ENCODE measurements at places on chromosomes 5 and 9.
A peak's percentile ranks its signal among the peaks of the same experiment; 100 is the strongest.

DNA sequence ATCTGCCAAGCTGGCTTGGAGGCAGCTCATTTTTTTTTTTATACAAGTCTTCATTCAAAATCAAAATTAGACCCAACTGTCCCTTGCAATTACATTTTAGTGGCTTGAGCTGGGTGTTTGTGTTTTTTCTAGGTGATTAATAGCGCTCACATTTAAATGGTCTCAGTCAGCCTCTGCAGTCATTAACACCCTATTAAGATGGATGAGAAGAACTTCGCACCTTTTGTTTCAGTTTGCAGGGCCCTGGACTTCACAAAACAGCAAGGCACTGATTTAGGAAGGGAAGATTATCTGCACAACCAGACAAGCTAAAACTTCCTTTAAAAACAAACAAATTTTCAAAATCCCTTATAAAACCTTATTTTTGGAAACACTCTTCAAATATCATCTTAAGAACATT lies 374.8 kb downstream of the EFNA5 start:
- DNase-seq, result no peak
- H3K27me3 ChIP-seq, result no peaks in the 10 kb centered on the region
- no peaks in the 10 kb centered on the region for H3K36me3 ChIP-seq
- no peaks in the 10 kb centered on the region for H3K4me1 ChIP-seq
- no peak overlapping the region for H3K4me3 ChIP-seq

- H3K4me1 ChIP-seq, result no peaks in the 10 kb centered on the region
- DNase-seq, result no peak
- H3K27me3 ChIP-seq, result no peaks in the 10 kb centered on the region
- H3K36me3 ChIP-seq, result no peaks in the 10 kb centered on the region
These were observed 48.9 kb downstream of the APBA1 start for GRCh38 chr9:69623276-69623675.

DNA sequence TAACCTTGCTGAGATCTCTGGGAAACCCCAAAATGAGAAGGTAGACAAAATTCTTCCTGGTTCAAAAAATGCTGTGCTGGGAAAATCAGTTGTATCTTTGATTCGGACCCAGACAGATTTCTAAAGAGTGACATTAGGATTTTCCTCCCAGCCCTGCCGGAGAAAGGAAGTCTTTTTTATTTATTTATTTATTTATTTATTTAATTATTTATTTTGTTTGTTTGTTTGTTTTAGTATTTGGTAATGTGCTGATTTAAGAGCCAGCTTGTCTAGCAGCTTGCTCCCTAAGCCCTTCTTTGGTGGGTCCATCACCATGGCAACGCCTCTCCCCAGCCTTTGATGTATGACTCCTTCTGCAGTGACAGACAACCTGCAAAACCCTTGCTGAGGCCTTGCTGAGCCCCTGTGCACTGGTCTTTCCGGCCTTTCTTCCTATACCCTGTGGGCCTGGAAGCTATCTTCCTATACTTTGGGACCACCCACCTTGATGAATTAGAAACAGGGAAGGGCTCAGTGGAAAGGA lies 60.6 kb upstream of the AFAP1L1 start:
- no peak for DNase-seq
- H3K27me3 ChIP-seq, result no peaks in the 10 kb centered on the region
- no peak overlapping the region for H3K4me3 ChIP-seq

- H3K36me3 ChIP-seq, result no peaks in the 10 kb centered on the region
- peaks cover 12% of the 10 kb centered on the region for H3K27me3 ChIP-seq
- H3K27ac ChIP-seq, result no peak overlapping the region
- DNase-seq, result no peak
These were observed 41.3 kb downstream of the TMEM174 start for GRCh38 chr5:73214306-73214705.

- no peaks in the 10 kb centered on the region for H3K36me3 ChIP-seq
- no peak overlapping the region for H3K27ac ChIP-seq
- DNase-seq, result no peak
- no peak overlapping the region for H3K4me3 ChIP-seq
- H3K27me3 ChIP-seq, result no peaks in the 10 kb centered on the region
These were observed 36.8 kb upstream of the SSBP2 start for GRCh38 chr5:81787474-81788242.

- no peak for DNase-seq
- no peak overlapping the region for H3K27ac ChIP-seq
- H3K4me1 ChIP-seq, result peaks cover 2% of the 10 kb centered on the region
- no peaks in the 10 kb centered on the region for H3K27me3 ChIP-seq
These were observed 91.8 kb downstream of the PTTG1 start for GRCh38 chr5:160513485-160513884.

- no peak overlapping the region for H3K27ac ChIP-seq
- no peaks in the 10 kb centered on the region for H3K36me3 ChIP-seq
- no peaks in the 10 kb centered on the region for H3K4me1 ChIP-seq
- no peak for DNase-seq
- H3K27me3 ChIP-seq, result no peaks in the 10 kb centered on the region
These were observed 371.4 kb downstream of the TLE1 start for GRCh38 chr9:81317939-81318338.

DNA sequence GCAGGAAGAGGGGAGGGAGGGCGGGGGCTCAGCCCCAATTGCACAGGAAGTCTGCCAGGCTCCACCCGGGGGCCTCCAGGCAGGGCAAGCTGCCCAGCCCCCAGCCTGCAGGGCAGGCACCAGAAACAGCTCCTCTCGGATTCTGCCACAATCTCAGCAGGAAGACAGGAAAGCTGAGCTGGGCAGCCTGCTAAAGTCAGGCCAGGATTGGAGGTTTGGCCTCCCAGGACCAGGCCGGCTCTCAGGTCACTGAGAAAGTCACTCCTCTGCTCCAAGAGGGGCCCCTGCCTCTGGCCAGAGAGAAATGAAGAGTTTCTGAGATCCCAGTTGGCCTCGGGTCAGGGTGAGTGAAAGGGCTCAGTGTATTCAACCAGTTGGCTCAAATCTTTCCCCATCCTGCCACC lies 54.6 kb upstream of the STXBP1 start:
- H3K4me1 ChIP-seq, result peaks cover 52% of the 10 kb centered on the region
- H3K27ac ChIP-seq, result peak overlapping the region; percentile 41
- DNase-seq, result no peak
- H3K27me3 ChIP-seq, result no peaks in the 10 kb centered on the region
- peak overlapping the region; percentile 39 for H3K4me3 ChIP-seq
- H3K36me3 ChIP-seq, result no peaks in the 10 kb centered on the region

DNA sequence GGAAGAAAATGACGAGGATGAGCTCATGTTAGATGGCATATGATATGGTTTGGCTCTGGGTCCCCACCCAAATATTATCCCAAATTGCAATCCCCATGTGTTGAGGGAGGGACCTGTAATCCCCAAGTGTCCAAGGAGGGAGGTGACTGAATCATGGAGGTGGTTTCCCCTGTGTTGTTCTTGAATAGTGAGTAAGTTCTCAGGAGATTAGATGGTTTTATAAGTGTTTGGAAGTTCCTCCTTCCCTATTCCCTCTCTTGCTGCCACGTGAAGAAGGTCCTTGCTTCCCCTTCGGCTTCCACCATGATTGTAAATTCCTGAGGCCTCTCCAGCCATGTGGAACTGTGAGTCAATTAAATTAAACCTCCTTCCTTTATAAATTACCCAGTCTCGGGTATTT lies 10.1 kb downstream of the EDIL3 start:
- H3K27ac ChIP-seq, result no peak overlapping the region
- no peaks in the 10 kb centered on the region for H3K36me3 ChIP-seq
- DNase-seq, result no peak
- no peak overlapping the region for H3K4me3 ChIP-seq

DNA sequence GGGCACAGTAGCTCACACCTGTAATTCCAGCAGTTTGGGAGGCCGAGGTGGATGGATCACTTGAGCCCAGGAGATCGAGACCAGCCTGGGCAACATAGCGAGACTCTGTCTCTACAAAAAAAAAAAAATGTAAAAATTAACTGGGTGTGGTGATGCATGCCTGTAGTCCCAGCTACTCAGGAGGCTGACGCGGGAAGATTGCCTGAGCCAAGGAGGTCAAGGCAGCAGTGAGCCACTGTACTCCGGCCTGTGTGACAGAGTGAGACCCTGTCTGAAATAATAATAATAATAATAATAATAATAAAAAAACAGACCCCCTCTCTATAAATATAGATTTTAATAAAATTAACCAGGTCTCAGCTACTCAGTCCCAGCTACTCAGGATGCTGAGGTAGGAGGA lies 179.7 kb downstream of the AOPEP start:
- H3K27me3 ChIP-seq, result no peaks in the 10 kb centered on the region
- no peaks in the 10 kb centered on the region for H3K4me1 ChIP-seq
- no peak overlapping the region for H3K4me3 ChIP-seq
- H3K27ac ChIP-seq, result no peak overlapping the region
- no peak for DNase-seq
- H3K36me3 ChIP-seq, result no peaks in the 10 kb centered on the region

GRCh38 chr5:153630546-153630945 lies 140.1 kb downstream of the GRIA1 start:
- no peak overlapping the region for H3K27ac ChIP-seq
- H3K4me3 ChIP-seq, result no peak overlapping the region
- H3K4me1 ChIP-seq, result no peaks in the 10 kb centered on the region
- H3K36me3 ChIP-seq, result no peaks in the 10 kb centered on the region
- DNase-seq, result no peak

DNA sequence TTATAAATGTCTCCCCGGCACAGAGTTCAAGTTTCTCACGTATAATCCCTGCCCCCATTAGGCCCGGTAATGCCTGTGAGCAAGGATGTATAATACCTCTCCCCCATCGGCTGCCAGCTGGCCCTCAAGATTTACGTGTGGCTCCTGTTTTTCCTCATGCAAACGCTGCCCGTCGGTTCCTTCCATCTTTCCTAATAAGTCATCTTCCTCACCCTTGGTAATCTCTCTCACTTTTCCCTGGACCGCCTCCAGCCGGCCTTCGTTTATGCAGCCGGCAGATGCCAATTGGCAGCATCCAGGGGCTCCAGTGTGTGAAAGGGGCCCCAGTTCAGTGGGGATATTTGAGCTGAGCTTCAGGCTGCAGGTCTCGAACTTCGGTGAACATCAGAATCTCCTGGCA lies 86.5 kb upstream of the NEURL1B start:
- no peaks in the 10 kb centered on the region for H3K36me3 ChIP-seq
- no peak for DNase-seq
- H3K27ac ChIP-seq, result no peak overlapping the region
- H3K4me1 ChIP-seq, result no peaks in the 10 kb centered on the region
- no peaks in the 10 kb centered on the region for H3K27me3 ChIP-seq

DNA sequence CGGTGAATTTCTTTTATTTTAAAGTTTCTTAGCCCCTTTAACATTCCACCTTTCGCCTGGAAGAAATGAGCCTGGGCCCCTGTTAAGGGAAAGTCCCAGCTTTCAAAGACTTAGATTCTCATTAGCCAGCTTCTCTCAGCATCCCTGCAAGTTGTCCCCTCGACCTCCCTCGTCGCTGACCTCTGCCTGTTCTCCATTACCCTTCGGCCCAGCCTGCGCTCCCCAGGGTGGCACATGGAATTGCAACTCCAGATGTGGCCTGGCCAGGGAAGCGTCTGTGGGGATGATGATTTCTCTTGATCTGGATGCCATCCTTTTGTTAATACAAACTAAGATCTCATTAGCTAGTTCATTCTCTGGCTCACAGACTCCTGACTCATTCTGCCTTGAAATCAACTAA lies 43.4 kb upstream of the FANCC start:
- no peaks in the 10 kb centered on the region for H3K4me1 ChIP-seq
- H3K36me3 ChIP-seq, result no peaks in the 10 kb centered on the region
- no peak for DNase-seq
- no peak overlapping the region for H3K4me3 ChIP-seq
- H3K27ac ChIP-seq, result no peak overlapping the region
- H3K27me3 ChIP-seq, result no peaks in the 10 kb centered on the region

DNA sequence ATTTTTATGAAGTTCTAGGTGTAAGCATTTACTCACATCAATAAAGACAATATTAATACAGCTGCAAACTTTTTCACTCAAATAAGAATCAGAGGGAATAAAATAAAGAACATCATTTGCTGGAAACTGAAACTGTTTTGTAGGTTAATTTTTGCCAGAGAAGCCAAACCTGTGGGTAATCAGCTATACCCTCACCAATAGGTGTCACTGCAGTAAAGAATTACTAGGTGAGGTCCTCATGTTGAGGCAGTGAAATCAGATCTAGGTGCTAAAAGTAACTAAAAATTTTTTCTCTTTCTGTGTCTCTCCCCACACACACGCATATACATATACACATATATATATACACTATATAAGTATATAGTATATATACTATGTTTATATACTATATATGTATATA lies 1016.3 kb upstream of the SEMA6A start:
- no peak for DNase-seq
- H3K27ac ChIP-seq, result no peak overlapping the region
- no peak overlapping the region for H3K4me3 ChIP-seq
- H3K36me3 ChIP-seq, result no peaks in the 10 kb centered on the region

GRCh38 chr5:84265130-84265529 lies 119.5 kb downstream of the EDIL3 start:
- no peaks in the 10 kb centered on the region for H3K4me1 ChIP-seq
- no peaks in the 10 kb centered on the region for H3K36me3 ChIP-seq
- no peak overlapping the region for H3K27ac ChIP-seq
- H3K27me3 ChIP-seq, result no peaks in the 10 kb centered on the region
- DNase-seq, result no peak

DNA sequence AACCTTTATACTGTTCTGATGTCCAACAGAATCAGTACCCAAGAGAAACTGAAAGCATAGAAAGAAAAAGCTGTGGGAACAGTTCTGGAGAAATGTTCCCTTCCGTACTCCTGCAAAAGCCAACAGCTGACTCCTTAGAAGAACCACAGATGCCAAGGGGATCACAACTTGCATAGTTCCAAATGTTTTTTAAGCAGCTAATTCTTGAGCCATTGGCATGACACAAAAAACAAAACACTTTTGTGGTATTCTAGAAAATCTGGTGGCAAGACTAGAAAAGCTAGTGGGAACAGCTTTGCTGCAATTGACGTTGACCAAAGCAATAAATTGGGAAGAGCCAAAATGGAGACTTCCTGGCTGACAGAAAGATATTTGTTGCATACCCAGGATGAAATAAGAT lies 189.9 kb downstream of the ARL15 start:
- H3K27me3 ChIP-seq, result no peaks in the 10 kb centered on the region
- no peaks in the 10 kb centered on the region for H3K4me1 ChIP-seq
- DNase-seq, result no peak
- H3K4me3 ChIP-seq, result no peak overlapping the region
- no peaks in the 10 kb centered on the region for H3K36me3 ChIP-seq

- H3K4me1 ChIP-seq, result no peaks in the 10 kb centered on the region
- no peak overlapping the region for H3K27ac ChIP-seq
- no peaks in the 10 kb centered on the region for H3K27me3 ChIP-seq
- H3K4me3 ChIP-seq, result no peak overlapping the region
These were observed 67.1 kb upstream of the CDK20 start for GRCh38 chr9:88041447-88041846.

DNA sequence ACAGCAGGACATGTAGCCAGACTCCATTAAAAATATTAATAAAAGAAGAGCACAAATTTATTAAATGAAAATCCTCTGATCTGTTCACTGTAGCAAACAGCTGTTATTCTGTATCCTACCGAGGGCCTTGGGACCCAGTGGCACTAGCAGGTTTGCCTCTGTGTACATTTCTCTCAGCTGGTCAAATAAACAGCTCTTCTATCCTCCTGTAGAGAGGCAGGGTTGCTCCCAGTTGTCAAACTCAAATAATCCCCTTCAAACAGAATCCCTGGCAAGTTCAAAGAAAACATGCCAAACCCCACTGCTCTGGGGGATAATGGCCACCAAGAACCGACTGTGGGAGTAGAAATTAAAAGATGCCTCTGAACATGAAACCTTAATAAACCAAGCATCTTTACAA lies 1262.0 kb upstream of the DMAC1 start:
- no peak overlapping the region for H3K4me3 ChIP-seq
- no peak overlapping the region for H3K27ac ChIP-seq
- no peak for DNase-seq
- no peaks in the 10 kb centered on the region for H3K4me1 ChIP-seq

GRCh38 chr9:127318651-127319167 lies 54.1 kb downstream of the GARNL3 start:
- no peak for DNase-seq
- no peak overlapping the region for H3K4me3 ChIP-seq
- no peaks in the 10 kb centered on the region for H3K27me3 ChIP-seq
- H3K27ac ChIP-seq, result no peak overlapping the region
